ENCODE measurements at places on chromosomes 4 and X. TPM values are rescaled to one million over a fixed set of nuclear protein-coding genes. Genes with fewer than 3 reads are reported as not detected.

The AFM gene
- not detected for total RNA-seq

- DNase-seq: no peak
Measured at GRCh38 chr4:162241857-162242256, 78.1 kb upstream of the FSTL5 start.

DNA sequence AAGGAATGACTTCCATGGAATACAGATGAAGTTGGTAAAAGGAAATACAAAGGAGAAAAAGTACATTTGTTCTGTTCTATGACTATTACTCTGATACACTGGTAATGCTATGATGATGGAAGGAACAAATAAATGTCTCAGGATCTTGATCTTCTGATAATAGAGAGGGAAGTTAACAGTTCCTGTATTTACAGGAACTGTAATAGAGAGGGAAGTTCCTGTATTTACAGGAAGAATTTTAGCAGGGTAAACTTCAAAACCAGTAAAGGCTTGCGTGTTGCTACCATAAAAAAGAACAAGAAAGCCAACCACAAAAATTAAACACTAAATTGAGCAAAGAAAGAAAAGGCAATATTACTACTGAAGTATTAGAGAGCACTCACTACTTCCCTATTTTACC is 91.7 kb upstream of the HPGD start:
- no peak for DNase-seq

GRCh38 chr4:121379276-121379675 is 1.5 kb downstream of the QRFPR start:
- no peak for DNase-seq

The MSX1 gene
- 4.8 TPM for total RNA-seq

The ITGB1BP2 gene
- total RNA-seq: 2.1 TPM

DNA sequence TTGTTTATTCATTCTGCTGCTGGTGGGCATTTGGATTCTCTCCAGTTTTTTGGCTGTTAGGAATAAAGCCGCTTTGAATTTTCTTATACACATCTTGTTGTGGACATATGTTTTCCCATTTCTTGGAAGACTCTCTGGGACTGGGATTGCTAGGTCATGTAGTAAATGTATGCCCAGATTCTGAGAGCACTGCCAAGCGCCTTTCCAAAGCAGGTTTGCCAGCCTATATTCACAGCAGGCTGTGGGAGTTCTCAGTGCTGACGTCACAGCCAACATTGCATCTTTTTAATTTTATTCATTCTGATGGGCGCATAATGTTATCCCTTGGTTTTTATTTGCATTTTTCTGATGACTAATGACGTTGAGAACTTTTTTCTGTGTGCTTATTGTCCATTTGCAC is 24.1 kb downstream of the TMEM271 start:
- DNase-seq: no peak

GRCh38 chr4:3655963-3656362 is 110.2 kb upstream of the ADRA2C start:
- no peak for DNase-seq

- DNase-seq: no peak
Measured at GRCh38 chr4:96193061-96193460, 353.2 kb downstream of the PDHA2 start.

GRCh38 chrX:11792461-11793421 is 34.7 kb downstream of the MSL3 start:
- no peak for DNase-seq

The CCDC158 gene
- not detected for total RNA-seq

DNA sequence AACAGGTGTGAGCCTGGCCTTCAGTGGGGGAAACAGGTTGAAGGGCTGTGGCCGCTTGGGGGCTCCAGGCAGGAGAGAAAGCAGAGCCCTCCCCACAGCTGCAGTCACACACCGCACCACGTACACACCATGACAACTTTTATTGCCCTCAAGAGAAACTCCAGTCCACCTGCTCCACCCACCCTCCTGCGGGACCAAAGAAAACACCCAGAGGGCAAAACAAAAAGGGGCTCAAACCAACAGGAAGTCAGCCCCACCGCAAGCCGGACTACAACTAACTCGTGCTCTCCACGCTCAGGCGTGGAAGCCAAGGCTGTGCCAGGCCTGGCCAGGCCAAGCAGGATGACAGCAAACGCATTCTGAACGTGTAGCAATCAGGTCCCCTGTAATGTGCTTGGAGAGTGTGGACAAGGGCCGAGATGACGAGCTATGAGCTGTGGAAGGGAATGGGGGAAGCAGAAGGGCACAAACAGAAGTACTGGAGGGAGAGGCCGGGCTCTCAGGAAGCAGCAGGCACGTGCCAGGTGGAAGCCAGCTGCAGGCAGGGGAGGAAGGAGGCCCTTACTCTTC is 12.7 kb downstream of the SLC6A8 start:
- no peak for DNase-seq

- DNase-seq: no peak
Measured at GRCh38 chr4:182886205-182886604, 31.0 kb downstream of the DCTD start.

DNA sequence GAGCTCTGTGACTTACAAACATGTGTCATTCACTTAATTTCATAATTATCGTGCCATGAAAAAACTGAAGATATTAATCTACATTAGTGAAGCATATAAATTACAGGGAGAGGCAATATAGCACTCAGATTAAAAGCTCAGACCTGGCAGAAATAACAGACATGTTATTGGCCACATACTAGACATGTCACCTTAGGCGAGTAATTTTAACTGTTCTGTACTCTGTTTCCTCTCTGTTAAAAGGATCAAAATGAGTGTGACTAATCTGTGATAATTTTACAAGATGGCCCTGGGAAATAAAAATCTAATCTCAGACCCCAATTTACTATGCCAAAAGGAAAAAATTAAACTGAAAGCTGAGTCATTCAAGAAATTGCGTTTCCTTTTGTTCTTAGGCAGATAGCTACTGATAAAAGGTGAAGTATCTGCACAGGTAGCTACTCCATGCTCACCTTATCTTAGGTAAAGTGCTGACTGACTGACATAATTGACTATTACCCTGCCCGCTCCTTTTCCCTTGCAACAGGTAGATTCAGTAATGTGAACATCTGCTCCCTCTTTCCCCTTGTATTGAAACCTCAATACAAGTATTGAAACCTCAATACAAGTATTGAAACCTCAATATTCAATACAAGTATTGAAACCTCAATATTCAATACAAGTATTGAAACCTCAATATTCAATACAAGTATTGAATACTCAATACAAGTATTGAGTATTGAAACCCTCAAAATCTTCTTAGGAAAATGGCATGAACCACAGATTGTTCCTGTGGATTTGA is 33.2 kb downstream of the RELL1 start:
- no peak for DNase-seq

The SEC24B gene
- total RNA-seq: 32.7 TPM

GRCh38 chr4:67762086-67762485 is 7.9 kb upstream of the GNRHR start:
- DNase-seq: no peak

The RASL11B gene
- 8.1 TPM for total RNA-seq

DNA sequence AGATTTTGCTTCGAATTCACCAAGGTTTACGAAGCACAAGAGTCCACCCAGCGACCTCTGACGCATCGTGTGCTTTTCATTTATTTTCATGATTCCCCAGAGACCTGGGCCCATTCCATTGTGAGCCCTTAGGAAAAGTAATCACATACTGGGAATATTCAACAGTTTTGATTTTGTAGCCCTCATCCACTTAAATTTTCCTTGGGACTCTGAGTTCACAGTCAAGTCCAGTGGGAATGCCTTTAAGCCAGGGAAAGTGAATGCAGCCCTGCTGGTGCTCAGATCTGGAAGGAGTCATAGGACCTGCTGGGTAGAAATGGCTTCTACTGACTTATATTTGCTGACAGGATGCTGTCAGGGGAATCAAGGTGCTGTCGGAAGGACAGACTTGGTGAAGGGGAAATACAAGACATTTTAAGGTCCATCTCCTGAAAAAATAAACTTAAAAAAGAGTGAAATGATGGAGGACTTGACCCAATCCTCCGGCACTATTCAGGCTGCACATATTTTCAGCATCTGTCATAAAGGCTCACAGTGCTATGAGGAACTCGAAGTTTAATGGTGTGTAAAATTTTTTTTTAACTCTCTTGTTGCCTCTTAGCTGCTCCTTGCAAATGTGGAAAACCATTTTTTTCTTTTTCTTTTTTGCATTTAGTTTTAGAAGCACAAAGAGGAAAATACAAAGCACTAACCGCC is 204.9 kb downstream of the MID1 start:
- DNase-seq: no peak

- DNase-seq: no peak
Measured at GRCh38 chr4:181108237-181108636, 1135.0 kb upstream of the TENM3 start.

DNA sequence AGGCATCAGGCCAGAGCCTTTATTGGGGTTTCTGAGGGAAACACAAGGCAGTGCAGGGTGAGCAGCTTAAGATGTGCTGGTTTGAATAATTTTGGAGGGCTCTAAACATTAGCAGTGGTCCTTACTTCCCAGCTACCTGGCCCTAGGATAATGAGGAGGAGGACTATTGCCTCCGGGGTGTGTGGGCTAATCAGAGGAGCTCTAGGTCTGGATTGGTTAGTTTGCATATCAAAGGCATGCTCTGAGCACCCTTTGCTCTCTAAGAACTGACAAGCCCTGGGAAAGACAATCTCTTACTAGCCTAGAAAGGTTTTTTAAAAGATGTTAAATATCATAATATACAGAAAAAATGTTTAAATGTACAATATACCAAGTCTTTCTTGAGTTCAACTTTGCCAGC is 58.4 kb downstream of the RXFP1 start:
- DNase-seq: no peak

DNA sequence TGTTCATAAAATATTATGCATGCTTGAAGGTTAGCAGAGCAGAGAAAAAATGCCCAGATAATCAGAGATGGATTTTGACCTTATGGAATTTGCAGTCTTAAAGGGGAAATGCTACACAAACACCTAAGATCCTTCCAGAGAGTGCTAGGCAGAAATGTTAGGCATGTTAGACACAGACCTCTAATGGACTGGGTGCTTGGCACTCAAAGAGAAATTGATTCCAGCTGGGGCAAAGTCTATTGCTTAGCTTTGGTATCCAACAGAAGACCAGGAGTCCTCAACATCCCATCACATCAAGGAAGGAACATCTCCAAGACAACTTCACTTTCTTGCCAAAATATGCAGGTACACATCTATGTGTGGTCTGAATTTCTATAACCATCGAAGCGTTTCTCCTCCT is 32.2 kb upstream of the PPARGC1A start:
- no peak for DNase-seq

The ZFP92 gene
- 1.6 TPM for total RNA-seq

DNA sequence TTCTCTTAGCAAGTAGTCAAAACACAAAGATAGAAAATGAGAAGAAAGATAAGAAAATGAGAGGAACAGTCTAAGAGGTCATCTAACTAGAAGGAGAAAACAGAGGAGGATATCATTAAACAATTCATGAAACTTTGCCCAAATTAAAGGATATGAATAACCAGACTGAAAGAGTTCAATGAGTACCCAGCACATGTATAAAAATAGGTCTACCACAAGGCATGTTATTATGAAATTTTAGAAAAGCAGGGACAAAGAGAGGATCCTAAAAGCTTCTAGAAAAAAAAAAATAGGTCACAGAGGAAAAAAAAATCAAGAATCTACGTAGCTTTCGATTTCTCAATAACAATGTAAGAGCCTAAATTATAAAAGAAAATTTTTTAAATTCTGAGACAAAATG is 118.5 kb downstream of the WDFY3 start:
- DNase-seq: no peak

The TLR8 gene
- not detected for total RNA-seq

- no peak for DNase-seq
Measured at GRCh38 chr4:16513876-16514275, 287.6 kb upstream of the TAPT1 start.

GRCh38 chrX:24146283-24146949 is 3.1 kb upstream of the ZFX start:
- no peak for DNase-seq

GRCh38 chr4:168398589-168398988 is 80.0 kb upstream of the DDX60 start:
- no peak for DNase-seq

The MTMR8 gene
- total RNA-seq: 1.5 TPM

The VEGFD gene
- total RNA-seq: 0.20 TPM

DNA sequence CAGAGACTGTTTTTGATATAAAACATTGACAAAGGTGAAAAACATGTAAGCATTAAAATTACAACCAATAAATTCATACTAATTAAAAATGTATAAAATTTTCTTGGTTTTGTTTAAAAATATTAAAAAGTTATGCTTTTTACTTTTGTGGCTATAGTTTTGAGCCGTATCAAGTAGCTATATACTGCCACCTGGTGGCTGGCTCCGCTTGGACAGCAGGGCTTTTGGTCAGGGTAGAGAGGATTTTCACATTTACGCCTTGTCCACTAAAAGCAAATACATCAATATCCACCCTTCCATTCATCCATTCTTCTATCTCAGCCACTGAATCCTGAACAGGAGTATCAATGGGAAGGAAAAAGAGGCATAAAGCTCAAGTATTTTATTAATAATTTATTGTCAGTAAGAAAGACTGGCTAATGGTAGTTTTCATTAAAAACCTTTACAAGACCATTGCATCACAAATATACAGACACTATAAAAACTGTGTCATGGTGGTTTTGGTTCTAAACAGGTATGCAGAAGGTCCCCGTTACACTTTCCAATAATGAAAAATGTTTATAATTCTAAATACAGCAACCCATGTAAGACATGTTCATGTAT is 32.1 kb upstream of the MTNR1A start:
- no peak for DNase-seq

DNA sequence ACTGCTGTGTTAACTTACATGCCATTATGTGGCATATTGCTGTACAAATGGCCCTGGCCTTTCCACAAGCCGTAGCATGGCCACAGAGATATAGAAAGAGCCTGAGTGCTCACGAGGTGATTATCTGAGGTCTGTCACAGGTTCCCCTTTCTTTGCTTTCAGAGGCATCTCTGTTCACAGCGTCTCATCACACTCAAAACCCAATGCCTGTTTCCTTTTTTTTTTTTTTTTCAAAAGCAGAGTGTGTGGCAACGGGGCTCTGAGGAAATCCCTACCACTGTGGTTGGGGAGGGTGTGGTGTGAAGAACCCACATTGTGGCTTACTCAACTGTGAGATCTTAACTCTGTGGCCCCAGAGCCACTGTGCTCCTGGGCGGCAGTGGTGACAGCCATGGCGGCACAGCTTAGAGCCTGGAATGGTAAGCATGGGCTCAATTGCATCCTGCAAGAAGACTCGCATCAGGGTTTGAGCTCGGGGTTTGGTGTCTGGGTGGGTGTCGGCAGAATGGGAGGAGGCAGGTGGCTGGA is 30.8 kb downstream of the RTL5 start:
- no peak for DNase-seq

The NR0B1 gene
- total RNA-seq: not detected

DNA sequence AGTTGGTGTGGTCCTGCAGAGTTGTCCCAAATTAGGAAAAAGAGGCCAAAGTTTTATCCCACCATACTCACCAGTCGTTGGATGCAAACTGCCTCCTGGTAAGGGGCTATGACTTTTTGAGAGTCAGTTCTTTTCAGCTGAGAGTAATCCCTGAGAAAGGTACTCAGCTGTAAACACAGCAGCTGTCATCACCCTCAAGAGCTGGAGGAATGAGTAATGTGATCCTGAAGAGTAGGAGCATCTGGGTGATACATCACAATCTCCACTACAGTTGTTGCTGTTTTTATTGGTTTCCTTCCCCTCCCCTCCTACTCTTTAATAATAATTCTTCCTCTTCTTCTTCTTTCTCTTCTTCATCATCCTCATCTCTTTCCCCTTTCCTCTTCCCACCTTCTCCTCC is 5.7 kb downstream of the MAGEE1 start:
- no peak for DNase-seq

The NPNT gene
- total RNA-seq: 2.7 TPM

The PGAM4 gene
- total RNA-seq: not detected
